ENCODE measurements at places on chromosomes 6 and 20. TPM values are rescaled to one million over a fixed set of nuclear protein-coding genes. Genes with fewer than 3 reads are reported as not detected.

Gene GSTA2
- total RNA-seq, result not detected

Gene TRIM40
- not detected for total RNA-seq

Gene PIGU
- total RNA-seq, result 15.2 TPM

Gene ORC3
- total RNA-seq, result 33.9 TPM

Gene HLA-A
- total RNA-seq, result 43.5 TPM

Gene TNFAIP3
- 1.7 TPM for total RNA-seq

Gene IL17F
- 0.25 TPM for total RNA-seq

Gene ADGRG6
- 19.4 TPM for total RNA-seq

Gene OR2H1
- not detected for total RNA-seq

Gene SPINT4
- total RNA-seq, result not detected

Gene IFNGR1
- 41.1 TPM for total RNA-seq

Gene TAAR9
- total RNA-seq, result 0.25 TPM

Gene GGTLC1
- not detected for total RNA-seq

Gene CLVS2
- 43.3 TPM for total RNA-seq

Gene OR5V1
- total RNA-seq, result not detected

Gene PRSS35
- total RNA-seq, result 6.9 TPM

Gene SOX18
- total RNA-seq, result 1.2 TPM
